Endothelial cell of coronary artery (primary cell): ENCODE measurements at places on chromosomes 4 and X. TPM values are rescaled to one million over a fixed set of nuclear protein-coding genes. Genes with fewer than 3 reads are reported as not detected.

Gene IL2
- not detected in 2 replicates for total RNA-seq

Gene NMU
- 0.09 and 0.72 TPM in 2 replicates for total RNA-seq

Gene MAGEB2
- total RNA-seq = not detected in 2 replicates

Gene ZNF141
- total RNA-seq = 7.6 and 11.8 TPM in 2 replicates

Gene PDK3
- total RNA-seq = 5.5 and 6.7 TPM in 2 replicates

Gene CLGN
- 0.09 and 0.54 TPM in 2 replicates for total RNA-seq

Gene CT45A1
- not detected in 2 replicates for total RNA-seq

Gene SHROOM4
- total RNA-seq = 27.8 and 28.6 TPM in 2 replicates

Gene CFAP99
- under 0.01 and 0.09 TPM in 2 replicates for total RNA-seq

Gene NXF3
- not detected in 2 replicates for total RNA-seq

Gene SCOC
- total RNA-seq = 29.5 and 35.8 TPM in 2 replicates

Gene TMEM154
- total RNA-seq = 2.3 and 3.9 TPM in 2 replicates

Gene NPY5R
- not detected in 2 replicates for total RNA-seq

Gene FAM47A
- total RNA-seq = not detected in 2 replicates

Gene SRPX2
- total RNA-seq = 95.5 and 151 TPM in 2 replicates
